ENCODE measurements at places on chromosomes 7 and 10. TPM values are rescaled to one million over a fixed set of nuclear protein-coding genes. Genes with fewer than 3 reads are reported as not detected.

Gene APBB1IP
- total RNA-seq: 0.27 TPM

GRCh38 chr10:80464557-80465450 is 10.7 kb downstream of the TSPAN14 start:
- no peak for DNase-seq

- DNase-seq: no peak
Observed at GRCh38 chr7:38506756-38507155, 124.4 kb downstream of the AMPH start.

- DNase-seq: no peak
Observed at GRCh38 chr7:38548605-38549004, 82.6 kb downstream of the AMPH start.

DNA sequence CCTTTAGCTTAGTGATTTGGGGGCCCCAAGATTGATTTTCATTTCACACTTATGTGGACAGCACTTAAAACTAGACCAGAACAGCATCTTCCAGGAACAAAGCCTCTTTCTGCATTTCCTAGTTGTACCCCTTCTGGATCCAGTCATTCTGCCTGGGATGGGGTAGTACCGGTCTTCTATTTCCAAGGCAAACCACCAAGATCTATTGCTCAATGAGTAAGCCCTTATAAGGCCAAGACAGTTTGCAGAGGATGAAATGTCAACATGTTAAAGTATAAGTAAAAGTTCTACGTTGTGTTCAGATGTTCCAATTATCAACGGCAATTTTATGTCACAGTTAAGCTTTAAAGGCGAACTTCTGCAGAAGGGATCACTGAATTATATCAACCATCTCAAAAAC is 106.9 kb upstream of the ZNF746 start:
- no peak for DNase-seq

Data from HCT116 (cell line).